ENCODE measurements at places on chromosomes 6 and 20. TPM values are rescaled to one million over a fixed set of nuclear protein-coding genes. Genes with fewer than 3 reads are reported as not detected.

- DNase-seq: no peak
- H3K4me1 ChIP-seq: no peaks in the 10 kb centered on the region
- no peaks in the 10 kb centered on the region for H3K36me3 ChIP-seq
- H3K27me3 ChIP-seq: peaks cover 98% of the 10 kb centered on the region
- no peak overlapping the region for H3K27ac ChIP-seq
These were observed 89.1 kb upstream of the ZNF184 start for GRCh38 chr6:27562027-27562410.

GRCh38 chr6:74901576-74901975 is 304.3 kb downstream of the COL12A1 start:
- H3K27ac ChIP-seq: no peak overlapping the region
- no peak overlapping the region for H3K4me3 ChIP-seq
- no peak for DNase-seq
- no peaks in the 10 kb centered on the region for H3K4me1 ChIP-seq
- no peaks in the 10 kb centered on the region for H3K36me3 ChIP-seq

MEI4 gene
- polyA plus RNA-seq: not detected

DNA sequence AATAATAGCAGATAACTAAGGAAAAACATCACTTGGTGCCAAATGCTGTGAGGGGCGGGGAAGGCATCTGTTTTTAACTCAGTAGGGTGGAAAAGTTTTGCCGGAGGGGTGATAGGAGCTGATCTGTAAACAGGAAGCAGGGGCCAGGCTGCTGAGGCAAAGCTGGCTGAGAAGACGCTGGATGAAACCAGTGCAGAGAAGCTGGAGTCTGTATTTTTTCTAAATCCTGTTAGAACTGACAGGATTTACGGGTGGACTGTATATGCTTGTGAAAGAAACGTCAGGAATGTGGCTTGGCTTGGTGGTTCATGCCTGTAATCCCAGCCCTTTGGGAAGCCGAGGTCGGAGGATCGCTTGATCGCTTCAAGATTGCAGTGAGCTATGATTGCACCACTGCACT is 5.6 kb downstream of the PCMTD2 start:
- H3K27me3 ChIP-seq: no peaks in the 10 kb centered on the region
- H3K4me3 ChIP-seq: no peak overlapping the region
- no peak overlapping the region for H3K27ac ChIP-seq
- H3K4me1 ChIP-seq: peaks cover 11% of the 10 kb centered on the region

- DNase-seq: no peak
- no peak overlapping the region for H3K27ac ChIP-seq
These were observed 7.2 kb downstream of the PKIG start for GRCh38 chr20:44589537-44589936.

GNAS-AS1 gene
- not detected for polyA plus RNA-seq

- H3K4me3 ChIP-seq: no peak overlapping the region
- no peaks in the 10 kb centered on the region for H3K27me3 ChIP-seq
- peak; percentile 46 for DNase-seq
- no peak overlapping the region for H3K27ac ChIP-seq
- H3K4me1 ChIP-seq: peaks cover 7% of the 10 kb centered on the region
- H3K36me3 ChIP-seq: no peaks in the 10 kb centered on the region
These were observed 33.7 kb downstream of the PTGIS start for GRCh38 chr20:49534255-49534712.

DNA sequence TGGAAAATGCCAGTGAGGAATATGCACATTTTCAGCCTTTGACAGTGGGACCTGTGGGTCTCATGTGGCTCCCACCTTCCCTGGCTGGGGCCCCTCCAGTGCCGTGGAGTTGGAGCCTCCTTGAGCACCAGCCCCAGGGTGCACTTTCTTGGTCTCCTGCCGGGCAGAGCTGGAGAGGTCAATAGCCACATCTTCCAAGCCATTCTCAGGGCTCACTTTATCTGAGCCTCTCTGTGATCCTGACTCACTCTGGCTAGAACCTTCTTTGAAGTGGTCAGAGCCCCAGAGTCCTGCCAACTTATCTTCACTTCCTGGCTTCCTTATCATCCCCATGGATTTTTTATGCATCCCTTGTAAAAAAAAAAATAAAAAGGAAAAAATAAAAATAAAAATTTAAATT is 5.7 kb downstream of the VSX1 start:
- peaks cover 15% of the 10 kb centered on the region for H3K4me1 ChIP-seq
- no peak overlapping the region for H3K4me3 ChIP-seq

DNA sequence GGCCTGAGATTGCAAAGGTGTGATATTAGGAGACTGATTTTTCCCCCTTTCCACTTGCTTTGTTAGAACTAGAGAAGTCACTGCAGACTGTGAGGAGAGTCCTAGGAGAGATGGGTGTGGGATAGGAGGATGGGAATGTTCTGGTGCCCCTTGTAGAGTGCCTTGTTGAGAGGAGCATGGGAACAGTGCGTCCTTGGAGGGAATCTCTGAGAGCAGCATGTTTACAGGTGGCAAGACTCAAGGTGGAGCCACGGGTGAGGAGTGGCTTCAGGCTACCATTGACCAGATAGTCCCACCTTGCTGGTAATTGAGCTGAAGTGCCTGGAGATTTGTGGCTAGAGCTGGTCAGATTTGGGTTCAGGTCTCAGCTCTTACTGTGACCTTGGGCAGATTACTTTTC is 6.0 kb downstream of the PLCG1 start:
- no peak overlapping the region for H3K27ac ChIP-seq
- DNase-seq: no peak
- peaks cover 10% of the 10 kb centered on the region for H3K27me3 ChIP-seq
- no peaks in the 10 kb centered on the region for H3K36me3 ChIP-seq
- no peak overlapping the region for H3K4me3 ChIP-seq
- no peaks in the 10 kb centered on the region for H3K4me1 ChIP-seq

DNA sequence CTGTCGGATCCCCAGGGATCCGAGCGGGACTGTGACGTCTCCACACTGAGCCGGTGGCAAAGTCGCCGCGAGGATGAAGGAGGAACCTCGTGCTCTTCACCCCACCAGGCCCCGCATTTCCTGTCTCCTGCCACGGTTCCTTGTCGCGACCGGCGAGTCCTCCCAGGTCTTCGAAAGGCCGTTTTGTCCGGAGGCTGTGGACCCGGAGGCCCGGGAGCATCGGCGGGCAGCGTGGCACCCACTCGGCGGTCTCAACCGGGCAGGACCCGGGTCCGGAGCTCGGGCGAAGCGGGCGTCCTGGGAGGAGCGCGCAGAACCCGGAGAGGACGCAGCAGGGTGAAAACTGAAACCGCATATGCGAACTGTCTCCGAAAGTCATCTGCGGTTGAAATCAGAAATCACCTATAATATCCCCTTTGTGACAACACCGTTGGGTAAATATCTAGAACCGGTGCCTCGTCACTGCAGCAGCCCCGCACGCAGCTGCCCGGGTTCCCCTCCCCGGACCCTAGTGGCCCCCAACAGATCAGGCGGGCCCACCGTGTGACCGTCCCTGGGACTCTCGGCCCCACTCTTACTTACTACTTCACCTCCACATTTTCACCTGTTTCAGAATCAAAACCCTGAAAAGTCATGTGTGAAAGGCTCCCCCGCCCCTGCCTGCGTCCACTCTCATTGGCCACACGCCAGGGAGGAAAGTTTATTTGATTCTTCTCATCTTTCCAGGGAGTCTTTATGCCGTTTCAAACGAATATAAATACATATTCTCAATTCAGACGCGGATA is 3.1 kb upstream of the ULBP2 start:
- peaks cover 31% of the 10 kb centered on the region for H3K4me1 ChIP-seq
- H3K36me3 ChIP-seq: no peaks in the 10 kb centered on the region
- peak overlapping the region; percentile 56 for H3K27ac ChIP-seq
- peak overlapping the region; percentile 71 for H3K4me3 ChIP-seq

DNA sequence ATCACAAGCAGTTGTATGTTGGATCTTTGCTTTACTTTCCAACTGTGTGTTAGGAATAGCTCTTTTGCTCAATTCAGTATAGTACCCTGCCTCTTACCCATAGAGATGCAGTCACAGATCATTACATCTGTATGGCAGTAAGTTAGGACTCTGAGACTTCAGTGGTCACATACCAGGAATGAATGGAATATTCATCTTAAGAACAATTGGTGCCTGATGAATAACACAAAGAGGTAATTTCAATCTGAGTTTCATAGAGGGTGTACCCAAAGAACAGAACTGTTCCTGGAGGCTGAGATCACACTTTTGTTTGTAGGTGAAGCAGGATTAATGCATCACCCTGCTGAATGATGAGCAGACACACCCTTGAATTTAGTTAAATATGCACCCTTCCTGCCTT is 28.7 kb upstream of the KIF13A start:
- DNase-seq: no peak
- H3K27me3 ChIP-seq: no peaks in the 10 kb centered on the region
- H3K4me1 ChIP-seq: no peaks in the 10 kb centered on the region
- H3K36me3 ChIP-seq: no peaks in the 10 kb centered on the region
- H3K4me3 ChIP-seq: no peak overlapping the region
- no peak overlapping the region for H3K27ac ChIP-seq

- peaks cover 12% of the 10 kb centered on the region for H3K4me1 ChIP-seq
- DNase-seq: peak; percentile 57
- peak overlapping the region; percentile 22 for H3K4me3 ChIP-seq
- H3K27me3 ChIP-seq: peaks cover 96% of the 10 kb centered on the region
- no peaks in the 10 kb centered on the region for H3K36me3 ChIP-seq
These were observed 6.9 kb downstream of the SLC32A1 start for GRCh38 chr20:38730989-38731737.

NT5E gene
- polyA plus RNA-seq: 0.14 TPM

- peak; percentile 75 for DNase-seq
- no peak overlapping the region for H3K4me3 ChIP-seq
- H3K4me1 ChIP-seq: peaks cover 31% of the 10 kb centered on the region
- H3K36me3 ChIP-seq: no peaks in the 10 kb centered on the region
- H3K27me3 ChIP-seq: no peaks in the 10 kb centered on the region
These were observed 9.7 kb upstream of the ATXN1 start for GRCh38 chr6:16770701-16771569.

DNA sequence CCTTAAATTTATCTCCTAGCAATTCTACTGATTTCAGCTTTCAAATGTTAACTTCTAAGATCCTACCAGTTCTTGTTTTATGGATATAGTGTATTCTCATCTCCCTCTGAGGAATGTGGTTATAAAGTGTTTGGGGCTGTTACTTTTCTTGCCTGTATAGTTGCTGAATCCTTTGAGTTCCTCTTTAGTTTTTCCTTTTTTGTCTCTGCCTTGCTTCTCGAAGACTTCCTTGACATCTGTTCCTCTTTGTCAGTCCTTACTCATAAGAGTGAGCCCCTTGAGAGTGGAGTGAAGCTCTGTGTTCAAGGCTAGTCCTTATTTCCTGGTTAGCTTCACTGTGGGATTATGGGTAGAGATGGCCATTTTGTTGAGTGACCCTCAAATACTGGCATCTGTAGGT is 84.6 kb downstream of the ELOVL4 start:
- peaks cover 4% of the 10 kb centered on the region for H3K4me1 ChIP-seq
- peak; percentile 17 for DNase-seq
- H3K27ac ChIP-seq: no peak overlapping the region
- no peaks in the 10 kb centered on the region for H3K36me3 ChIP-seq

Measured in CD14-positive monocyte (primary cell).